Fibroblast of gingiva (primary cell): ENCODE measurements at places on chromosomes 1 and 21.

DNA sequence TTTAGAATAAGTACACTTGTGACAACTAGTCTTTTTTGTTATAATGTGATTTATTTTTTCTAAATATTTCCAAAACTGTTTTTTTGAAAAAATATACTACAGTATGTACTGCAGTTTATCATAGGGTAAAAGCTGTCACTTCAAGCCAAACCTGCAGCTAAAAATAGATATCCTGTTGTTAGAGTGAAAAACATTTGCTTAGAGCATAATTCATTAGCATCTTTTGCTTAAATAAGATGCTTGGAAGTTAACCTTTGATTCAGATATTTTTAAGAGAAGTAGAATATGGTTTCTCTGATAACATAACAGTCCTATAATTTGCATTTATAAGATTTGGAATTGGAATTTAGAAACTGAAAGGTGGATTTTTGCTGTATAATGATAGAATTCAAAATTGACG, 21.5 kb downstream of the PRKACB start:
- DNase-seq, result no peak

GRCh38 chr1:220748089-220748934, at the start of gene MTARC2:
MTARC2 (plus strand) TSS chr1:220748322; CDS start chr1:220748532, 210 bp downstream.
- DNase-seq, result peak; percentile 86

- DNase-seq, result peak; percentile 51
These were observed 308.8 kb downstream of the COL11A1 start for GRCh38 chr1:102799496-102799895.

GRCh38 chr1:207871117-207871649, 39.7 kb downstream of the CD34 start:
- no peak for DNase-seq

DNA sequence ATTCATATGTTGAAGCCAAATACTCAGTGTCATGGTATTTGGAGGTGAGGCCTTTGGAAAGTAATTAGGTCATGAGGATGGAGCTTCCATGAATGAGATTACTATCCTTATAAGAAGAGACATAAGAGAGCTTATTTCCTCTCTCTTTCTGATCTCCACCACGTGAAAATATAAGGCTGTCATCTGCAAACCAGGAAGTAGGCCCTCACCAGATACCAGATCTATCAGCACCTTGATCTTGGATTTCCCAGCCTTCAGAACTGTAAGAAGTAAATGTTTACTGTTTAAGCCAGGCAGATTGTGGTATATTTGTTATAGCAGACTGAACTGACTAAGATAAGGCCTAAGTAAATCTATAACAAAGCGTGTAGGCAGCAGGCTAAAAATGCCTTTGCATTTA, 25.3 kb downstream of the RBM11 start:
- no peak for DNase-seq

GRCh38 chr1:58067082-58067481, 479.4 kb downstream of the OMA1 start:
- DNase-seq, result no peak

GRCh38 chr1:204417074-204417997, 5.7 kb upstream of the PPP1R15B start:
- peak; percentile 88 for DNase-seq

- DNase-seq, result no peak
These were observed 38.3 kb downstream of the NCF2 start for GRCh38 chr1:183551924-183552323.

DNA sequence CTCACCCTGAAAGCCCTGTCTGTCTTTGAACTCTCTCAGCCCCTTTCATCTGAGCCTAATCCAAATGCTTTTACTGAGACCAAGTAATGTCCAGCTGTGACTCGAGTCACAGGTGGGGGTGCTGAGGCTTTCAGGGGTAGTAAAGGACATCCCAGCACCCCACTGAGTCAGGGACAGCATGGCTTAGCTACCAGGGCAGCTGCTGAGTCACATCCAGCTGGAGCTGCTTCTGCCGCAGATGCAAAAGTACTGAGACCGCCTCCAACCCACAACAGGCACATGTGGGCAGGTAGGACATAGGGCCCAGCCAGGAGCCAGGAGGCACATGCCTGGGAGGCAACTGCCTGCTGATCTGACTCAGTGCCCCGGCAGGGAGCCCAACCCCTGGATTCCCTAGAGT, 6.7 kb upstream of the VSIG8 start:
- peak; percentile 12 for DNase-seq

GRCh38 chr1:245969283-245969682, 537.8 kb downstream of the SMYD3 start:
- DNase-seq, result peak; percentile 59

DNA sequence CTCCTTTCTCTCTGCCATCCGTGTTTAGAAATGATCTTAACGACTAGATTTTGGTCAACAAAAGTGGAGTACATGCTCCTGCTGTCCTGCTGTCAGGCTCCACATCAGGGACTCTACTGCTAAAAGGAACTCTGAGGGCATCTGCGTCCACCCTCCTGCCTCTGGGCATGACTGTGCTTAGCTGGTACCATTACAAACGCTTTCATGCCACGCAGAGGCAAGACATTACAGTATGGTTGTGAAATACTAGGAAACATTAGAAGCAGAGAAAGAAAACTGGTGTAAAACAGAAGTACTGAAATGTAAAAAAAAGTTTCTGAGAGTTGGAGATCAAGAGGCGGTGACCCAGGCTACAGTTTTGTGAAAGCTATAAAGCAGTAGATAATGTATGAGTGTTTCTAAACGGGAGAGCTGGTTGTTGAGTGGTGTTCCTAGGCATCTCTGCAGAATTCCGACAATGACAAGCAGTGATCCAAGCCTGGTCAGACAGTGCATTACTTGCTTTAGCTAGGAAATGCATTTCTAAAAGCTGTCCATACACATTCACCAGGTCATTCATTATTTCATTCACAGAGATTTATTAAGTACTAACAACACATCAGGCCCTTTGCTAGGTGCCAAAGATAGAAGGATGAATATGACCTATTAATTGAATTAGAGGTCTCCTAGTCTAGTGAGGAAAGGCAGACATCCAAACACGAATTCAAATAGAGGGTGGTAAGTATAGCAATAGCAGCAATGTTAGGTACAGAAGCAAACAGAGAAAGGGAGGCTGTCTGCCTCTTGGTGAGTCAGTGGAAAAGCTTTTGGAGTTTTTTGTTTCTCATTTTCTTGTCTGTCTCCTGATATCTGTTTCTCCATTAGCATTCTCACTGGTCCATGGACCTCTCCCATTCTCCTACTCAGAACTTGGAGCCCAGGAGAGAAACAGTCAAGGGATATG, 401.9 kb downstream of the LMO4 start:
- peak; percentile 1 for DNase-seq

- DNase-seq, result peak; percentile 7
These were observed 18.0 kb upstream of the RIPPLY3 start for GRCh38 chr21:36988536-36988935.

DNA sequence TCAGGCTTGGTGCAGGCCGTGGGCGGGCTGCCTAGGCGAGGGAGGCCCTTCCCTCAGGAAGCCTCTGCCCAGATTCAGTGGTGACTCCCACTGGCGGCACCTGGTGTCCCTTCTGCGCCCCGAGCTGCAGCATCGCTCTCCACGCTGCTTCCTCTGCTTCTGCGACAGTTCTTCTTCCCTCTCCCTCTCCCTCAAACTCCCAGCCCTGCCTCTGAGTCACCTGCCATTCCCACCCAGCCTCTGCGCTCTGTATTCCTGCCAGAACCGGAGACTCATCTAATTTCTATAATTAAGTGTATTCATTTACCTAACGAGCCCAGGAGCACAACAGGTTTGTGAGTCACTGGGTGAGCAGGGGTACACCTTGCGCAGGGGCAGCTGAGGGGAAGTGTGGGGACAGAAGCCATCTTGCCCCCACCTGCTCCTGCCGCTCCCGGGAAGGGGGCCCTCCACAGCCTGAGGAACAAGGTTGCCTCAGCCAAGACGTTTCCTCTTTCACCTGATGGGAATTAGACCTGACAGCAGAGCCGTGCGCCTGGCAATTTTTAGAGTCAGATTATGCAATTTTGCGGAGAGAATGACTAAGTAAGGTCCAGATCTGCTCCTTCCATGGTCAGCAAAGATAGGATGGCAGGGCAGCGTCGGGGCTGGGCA, 19.4 kb downstream of the KCNC4 start:
- DNase-seq, result no peak

- no peak for DNase-seq
These were observed 378.3 kb downstream of the PBX1 start for GRCh38 chr1:164937291-164937690.

GRCh38 chr1:213276236-213276635, 225.2 kb downstream of the RPS6KC1 start:
- DNase-seq, result no peak

DNA sequence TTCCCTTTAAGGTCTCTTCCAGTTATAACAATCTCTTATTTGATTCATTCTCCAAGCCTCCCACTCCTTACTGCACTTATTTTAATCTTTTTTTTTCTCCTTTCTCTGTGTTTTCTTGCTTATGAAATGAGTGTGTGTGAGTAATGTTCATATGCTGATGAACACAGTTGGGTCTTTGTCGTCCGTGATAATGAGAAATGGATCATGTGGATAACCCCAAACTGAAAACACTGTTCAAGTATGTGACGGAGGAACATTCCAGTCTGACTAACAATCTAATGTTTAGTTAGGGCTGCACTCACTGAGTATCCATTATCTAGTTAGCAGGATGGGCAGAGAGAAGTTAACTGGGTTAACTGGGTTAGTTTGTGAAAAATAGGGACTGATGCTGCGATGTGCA, 253.1 kb upstream of the DUSP10 start:
- peak; percentile 59 for DNase-seq

- no peak for DNase-seq
These were observed 9.3 kb upstream of the FCRL1 start for GRCh38 chr1:157829210-157829609.
